NCI-H187 treated with DMSO at 0.1 percent for 48 hours (cell line): ENCODE measurements at places on chromosomes 7 and 10.

DNA sequence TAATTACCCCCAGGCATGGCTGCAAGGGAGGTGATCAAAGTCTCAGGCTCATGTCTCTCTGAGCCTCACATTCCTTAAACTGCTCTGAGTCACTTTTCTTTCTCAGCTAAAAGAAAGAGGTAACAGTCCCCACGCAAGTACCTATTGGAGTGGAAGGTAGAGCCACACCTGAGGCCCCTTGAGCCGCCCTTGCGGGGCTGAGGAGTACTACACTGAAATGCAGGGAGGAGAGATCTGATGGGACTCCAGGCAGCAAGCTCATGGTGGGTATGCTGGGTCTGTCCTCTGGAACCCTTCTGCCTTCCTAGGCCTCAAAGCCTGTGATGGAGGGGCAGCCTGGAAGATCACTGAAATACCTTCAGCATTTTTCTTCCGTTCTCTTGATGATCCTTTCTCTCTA is 960.0 kb downstream of the DNAJB9 start:
- no peak for DNase-seq

GRCh38 chr7:133040674-133041073 is 41.2 kb downstream of the CHCHD3 start:
- DNase-seq = peak; percentile 20

GRCh38 chr10:102237711-102238252 is 3.5 kb downstream of the PITX3 start:
- DNase-seq = no peak

DNA sequence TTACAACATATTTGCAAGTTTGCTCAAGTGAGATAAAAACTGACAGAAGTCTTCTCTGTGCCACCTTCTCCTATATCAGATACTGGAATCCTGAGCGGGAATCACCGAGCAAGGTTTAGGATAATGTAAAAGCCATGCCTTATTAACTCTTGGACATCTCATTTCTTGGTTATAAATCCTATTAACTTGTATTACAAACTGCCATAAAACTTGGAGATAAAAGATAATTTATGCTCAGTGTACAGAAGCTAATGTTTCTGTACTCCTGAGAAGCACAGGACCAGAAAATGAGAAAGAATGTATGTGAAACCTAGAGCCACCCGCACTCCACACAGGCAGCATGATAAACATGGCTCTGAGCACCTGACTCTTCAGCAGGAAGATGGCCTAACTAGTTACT is 181.2 kb upstream of the NOBOX start:
- DNase-seq = no peak

- DNase-seq = no peak
Measured at GRCh38 chr7:132815130-132815529, 238.9 kb upstream of the PLXNA4 start.

DNA sequence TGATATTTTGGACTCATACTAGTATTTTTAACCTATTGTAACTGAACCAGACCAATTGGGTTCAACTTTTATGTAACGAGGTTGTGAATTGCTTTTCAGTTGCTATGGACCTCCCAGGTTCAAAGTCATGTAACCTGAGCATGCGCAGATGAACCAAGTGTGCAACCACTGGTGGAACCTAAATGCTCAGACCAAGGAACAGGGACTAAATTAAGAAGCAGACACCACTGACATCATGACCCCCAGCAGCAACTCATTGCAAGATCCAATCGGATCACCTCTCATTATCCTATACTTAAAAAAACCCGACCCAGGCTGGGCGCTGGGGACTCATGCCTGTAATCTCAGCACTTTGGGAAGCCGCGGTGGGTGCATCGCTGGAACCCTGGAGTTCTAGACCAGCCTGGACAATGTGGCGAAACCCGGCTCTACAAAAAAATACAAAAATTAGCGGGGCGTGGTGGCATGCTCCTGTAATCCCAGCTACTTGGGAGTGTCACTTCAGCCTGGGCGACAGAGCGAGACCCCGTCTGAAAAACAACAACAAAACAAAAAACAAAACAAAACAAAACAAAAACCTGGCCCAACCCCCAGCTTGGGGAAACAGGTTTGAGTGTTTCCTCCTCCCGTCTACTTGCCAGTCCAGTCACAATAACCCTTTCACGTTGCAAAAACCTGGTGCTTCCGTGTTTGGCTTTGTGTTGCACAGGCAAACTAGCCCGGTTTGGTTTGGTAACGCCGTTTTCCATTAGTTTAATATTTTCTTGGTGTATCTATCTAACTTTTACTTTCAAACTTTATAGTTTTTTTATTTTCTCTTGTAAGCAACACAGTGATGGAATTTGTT is 11.3 kb upstream of the ZNF518A start:
- DNase-seq = peak; percentile 5

GRCh38 chr10:19592276-19592675 is 224.0 kb upstream of the PLXDC2 start:
- no peak for DNase-seq

GRCh38 chr7:147658392-147658967 is 932.1 kb upstream of the C7orf33 start:
- no peak for DNase-seq

- DNase-seq = no peak
Measured at GRCh38 chr10:43059828-43060227, 17.0 kb upstream of the RET start.

- peak; percentile 84 for DNase-seq
Measured at GRCh38 chr7:81161451-81162075, 242.7 kb upstream of the SEMA3C start.

- no peak for DNase-seq
Measured at GRCh38 chr10:127925471-127926207, 18.7 kb downstream of the PTPRE start.

DNA sequence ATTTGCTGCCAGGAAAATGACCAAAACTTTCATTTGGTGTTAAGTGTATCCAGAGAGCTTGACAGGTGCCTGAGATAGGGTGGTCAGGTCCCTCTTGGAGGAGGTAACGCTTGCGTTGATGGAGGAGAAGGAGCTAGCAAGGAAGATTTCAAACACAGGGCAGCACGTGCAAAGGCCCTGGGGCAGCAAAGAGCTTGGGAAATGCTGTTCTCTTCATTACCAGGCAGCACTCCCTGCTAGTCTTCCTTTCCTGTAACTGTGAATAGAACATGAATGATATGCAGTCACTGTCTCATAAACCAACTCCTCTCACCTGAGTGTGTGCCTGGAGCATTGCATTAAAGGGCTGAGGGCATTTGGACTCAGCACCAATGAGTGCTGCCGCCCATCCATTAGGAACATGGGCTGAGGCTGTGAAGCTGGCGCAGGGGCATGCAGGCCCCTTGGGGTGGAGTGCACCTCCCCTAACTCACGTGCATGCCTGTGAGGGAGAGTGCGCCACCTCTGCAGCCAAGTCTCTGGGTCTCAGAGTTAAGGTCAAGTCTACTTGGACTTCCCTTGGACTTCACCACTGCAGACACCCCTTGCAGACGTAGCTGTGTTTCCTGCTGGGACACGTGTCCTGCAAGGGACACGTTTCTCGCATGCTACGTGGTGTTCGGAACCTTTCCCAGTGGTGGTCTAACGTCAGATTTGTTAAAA is 136.8 kb downstream of the PAXIP1 start:
- DNase-seq = no peak

- no peak for DNase-seq
Measured at GRCh38 chr7:45978010-45978681, 57.1 kb upstream of the IGFBP3 start.

- no peak for DNase-seq
Measured at GRCh38 chr10:26448706-26449435, 10.7 kb downstream of the APBB1IP start.

DNA sequence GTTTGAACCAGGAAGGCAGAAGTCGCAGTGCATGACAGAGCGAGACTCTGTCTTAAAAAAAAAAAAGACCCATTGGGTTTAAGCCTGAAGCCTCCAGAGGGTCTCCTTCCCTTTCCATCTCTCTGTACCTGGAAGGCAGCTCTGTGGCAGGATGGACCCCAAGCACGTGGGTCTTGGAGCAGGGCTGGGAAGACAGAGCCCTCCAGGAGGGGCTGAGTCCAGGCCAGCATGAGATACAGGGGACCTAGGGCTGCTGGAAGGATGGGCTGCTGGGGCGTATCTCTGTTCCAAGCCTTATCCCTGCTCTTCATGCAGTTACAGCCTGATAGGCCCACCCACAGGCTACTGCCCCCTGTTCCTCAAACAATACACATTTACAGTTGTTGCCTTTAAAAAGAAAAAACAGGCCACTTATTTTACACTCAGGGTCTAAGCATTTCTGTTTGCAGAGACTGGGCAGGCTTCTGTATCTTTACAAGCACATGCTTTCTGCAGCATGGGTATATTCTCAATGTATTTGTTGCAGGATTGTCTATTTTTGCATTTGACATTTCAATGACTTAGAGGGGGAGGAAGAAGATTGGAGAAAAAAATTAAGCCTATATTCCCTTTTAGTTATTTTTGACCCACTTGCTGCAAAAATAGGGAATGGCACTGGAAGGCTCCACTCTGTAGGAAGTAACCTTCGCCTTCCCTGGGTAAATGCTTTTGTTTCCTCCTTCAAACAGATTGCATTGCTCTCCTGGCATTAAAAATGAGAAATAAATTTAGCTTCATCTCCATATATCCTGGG is 60.1 kb downstream of the FAM171A1 start:
- no peak for DNase-seq

DNA sequence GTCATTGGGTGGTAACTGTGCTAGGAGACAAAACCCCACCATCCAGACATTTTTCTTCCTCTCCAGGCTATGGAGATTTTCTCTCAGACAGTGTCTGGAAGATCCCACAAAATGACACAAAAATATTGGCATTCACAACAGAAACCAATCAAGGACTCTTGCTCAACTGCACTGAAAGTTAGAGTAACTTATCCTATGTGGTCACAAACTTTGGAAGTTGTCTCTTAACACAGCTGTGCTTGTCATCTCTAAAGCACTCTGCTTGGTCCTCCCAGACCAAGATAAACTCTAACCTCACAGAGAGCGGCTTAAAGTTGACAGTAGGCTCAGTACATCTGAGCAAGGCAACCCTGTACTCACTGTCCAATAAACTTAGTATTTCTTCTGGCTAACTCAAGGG is 74.9 kb downstream of the AKR1C4 start:
- no peak for DNase-seq

DNA sequence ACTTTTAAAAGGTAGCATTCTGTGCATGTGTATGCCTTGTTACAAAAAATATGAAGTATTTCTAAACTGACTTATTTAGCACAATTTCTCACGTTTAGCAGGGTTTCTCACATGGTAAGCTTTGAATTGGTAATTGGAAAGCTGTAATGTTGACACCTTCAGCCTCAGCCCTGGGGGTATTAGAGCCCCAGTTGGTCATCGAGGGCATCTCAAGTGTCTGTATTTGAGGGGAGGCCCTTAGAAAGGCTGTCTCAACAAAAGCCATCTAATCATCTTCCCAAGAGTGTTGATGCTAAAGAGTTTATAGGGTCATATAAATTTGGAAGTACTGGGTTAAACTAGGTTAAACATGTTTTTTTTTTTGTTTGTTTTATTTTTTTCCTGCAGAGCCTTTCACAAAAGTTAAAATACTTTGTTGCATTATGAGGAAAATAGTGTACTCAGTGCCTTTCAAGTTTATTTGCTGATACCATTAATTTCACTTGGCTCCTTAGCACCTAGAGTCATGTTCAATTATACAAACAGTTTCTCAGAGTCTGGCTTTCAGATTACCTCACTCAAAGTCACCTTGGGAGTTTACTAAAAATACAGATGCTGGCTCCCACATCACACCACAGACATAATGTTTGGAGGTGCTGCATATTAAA is 134.0 kb downstream of the CD36 start:
- no peak for DNase-seq

GRCh38 chr10:37704566-37704965 is 152.8 kb downstream of the ZNF248 start:
- no peak for DNase-seq

- no peak for DNase-seq
Measured at GRCh38 chr10:63553031-63553430, 31.8 kb downstream of the REEP3 start.

- no peak for DNase-seq
Measured at GRCh38 chr10:124740369-124741280, 3.6 kb downstream of the FAM53B start.
